GM12878 (cell line): ENCODE measurements at places on chromosomes 4 and X. TPM values are rescaled to one million over a fixed set of nuclear protein-coding genes. Genes with fewer than 3 reads are reported as not detected.

DNA sequence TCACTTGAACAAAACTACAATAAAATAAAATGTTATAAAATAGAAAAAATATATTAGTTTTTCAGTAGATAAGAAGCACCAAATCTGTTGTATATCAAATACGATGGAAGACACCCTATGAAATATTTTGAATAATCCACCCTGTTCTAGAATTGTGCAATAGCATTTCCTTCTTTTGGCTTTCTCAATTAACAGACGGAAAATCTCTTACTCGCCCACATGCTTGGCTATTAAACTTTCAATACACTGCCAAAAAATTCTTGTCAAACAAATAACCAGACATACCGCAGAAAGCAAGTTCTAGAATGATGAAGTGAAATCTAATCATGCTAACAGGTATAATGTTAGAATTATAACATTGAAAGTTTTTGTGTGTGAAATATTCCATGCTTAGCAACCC, 671.6 kb upstream of the SLIT2 start:
- H3K27ac ChIP-seq = no peak overlapping the region
- no peak for DNase-seq
- H3K36me3 ChIP-seq = no peaks in the 10 kb centered on the region

GRCh38 chrX:73563738-73564068, 706 bp downstream of the CHIC1 start:
- H3K4me1 ChIP-seq = no peaks in the 10 kb centered on the region
- no peaks in the 10 kb centered on the region for H3K36me3 ChIP-seq
- peak; percentile 11 for DNase-seq
- H3K27ac ChIP-seq = peak overlapping the region; percentile 51
- H3K27me3 ChIP-seq = no peaks in the 10 kb centered on the region
- peak overlapping the region; percentile 63 for H3K4me3 ChIP-seq

- no peak overlapping the region for H3K27ac ChIP-seq
- no peak overlapping the region for H3K4me3 ChIP-seq
- H3K27me3 ChIP-seq = no peaks in the 10 kb centered on the region
- no peaks in the 10 kb centered on the region for H3K36me3 ChIP-seq
- H3K4me1 ChIP-seq = peaks cover 11% of the 10 kb centered on the region
These were observed 36.8 kb downstream of the VSIG4 start for GRCh38 chrX:66002824-66003680.

DNA sequence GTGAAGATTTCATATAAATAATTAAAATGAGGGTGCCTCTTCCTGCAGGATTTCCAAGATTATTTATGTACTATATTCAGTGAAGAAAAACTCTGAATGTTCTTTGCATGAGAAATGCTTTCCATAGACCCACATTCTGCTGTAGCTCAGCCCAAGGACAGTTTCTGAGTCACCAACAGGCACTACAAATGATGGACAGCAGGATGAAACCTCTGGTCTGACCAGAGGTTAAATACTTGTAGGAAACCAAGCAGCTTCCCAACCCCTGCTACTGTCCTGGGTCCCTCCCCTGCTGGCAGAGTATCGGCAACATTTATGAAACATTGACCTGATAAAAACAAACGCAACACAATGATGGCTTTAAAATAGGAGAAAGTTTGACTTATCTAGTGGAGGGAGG, 73.1 kb downstream of the CXXC4 start:
- no peaks in the 10 kb centered on the region for H3K36me3 ChIP-seq
- no peaks in the 10 kb centered on the region for H3K27me3 ChIP-seq
- no peaks in the 10 kb centered on the region; the same call in 1 of the 2 replicates for H3K4me1 ChIP-seq

DNA sequence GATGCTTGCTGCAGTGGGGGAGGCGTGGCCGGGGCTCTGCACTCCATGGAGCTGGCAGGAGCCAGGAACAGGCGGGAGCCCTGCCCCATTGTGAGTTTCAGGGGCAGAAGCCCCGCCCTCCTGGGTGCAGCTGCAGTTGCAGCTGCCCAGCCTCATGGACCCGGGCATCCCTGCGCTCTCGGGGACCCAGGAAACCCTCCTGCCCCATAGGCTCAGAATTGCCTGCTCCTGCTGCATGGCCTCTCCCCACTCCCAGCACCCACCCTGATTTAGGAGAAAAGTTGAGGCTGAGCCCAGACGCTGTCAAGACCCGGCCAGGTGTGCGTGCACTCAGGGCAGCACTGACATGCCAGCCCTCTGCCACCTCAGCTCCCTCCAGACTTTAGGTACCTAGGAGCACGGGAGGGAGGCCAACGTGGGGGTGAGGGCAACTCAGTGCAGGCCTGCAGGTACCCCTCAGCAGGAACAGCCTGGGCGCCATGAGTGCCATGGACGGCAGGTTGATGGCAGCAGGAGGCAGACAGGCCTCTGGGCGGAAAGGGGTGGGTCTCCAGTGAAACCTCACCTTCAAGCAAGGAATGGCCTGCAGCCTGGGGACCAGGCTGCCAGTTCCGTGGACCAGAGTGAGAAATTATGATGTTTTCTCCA, 67.2 kb upstream of the MAGEB2 start:
- no peaks in the 10 kb centered on the region for H3K4me1 ChIP-seq
- no peak overlapping the region for H3K4me3 ChIP-seq
- H3K36me3 ChIP-seq = no peaks in the 10 kb centered on the region
- H3K27me3 ChIP-seq = no peaks in the 10 kb centered on the region
- no peak for DNase-seq

DNA sequence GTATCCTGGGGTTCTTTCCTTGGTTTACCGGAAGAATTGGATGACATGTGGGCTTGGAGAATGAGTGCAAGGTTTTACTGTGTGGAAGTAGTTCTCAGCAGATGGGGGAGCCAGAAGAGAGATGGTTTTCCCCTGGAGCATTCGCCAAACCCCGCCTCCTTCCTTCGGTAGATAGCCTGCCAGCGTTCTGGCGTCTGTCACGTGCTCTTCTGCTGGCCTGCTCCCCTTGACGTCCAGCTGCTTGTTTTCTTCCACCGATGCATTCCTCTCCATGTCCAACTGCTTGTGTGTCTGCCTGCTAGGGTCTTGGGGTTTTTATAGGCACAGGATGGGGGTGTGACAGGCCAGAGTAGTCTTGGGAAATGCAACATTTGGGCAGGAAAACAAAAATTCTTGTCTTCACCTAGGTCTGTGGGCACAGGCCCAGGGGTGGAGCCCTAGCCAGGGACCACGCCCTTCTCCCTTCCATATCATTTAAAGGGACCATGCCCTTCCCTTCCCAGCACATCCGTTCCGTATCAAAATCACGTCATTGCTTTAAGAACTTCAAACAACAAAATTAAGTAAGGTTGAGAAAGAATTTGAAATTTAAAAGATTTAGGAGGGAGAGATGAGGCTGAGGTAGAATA, 538.7 kb upstream of the SMIM31 start:
- H3K27me3 ChIP-seq = no peaks in the 10 kb centered on the region
- H3K27ac ChIP-seq = no peak overlapping the region
- no peak for DNase-seq
- no peaks in the 10 kb centered on the region for H3K36me3 ChIP-seq
- H3K4me1 ChIP-seq = no peaks in the 10 kb centered on the region
- H3K4me3 ChIP-seq = no peak overlapping the region

GRCh38 chr4:168630445-168631187, 133.8 kb downstream of the PALLD start:
- no peak overlapping the region for H3K27ac ChIP-seq
- H3K4me3 ChIP-seq = no peak overlapping the region
- H3K27me3 ChIP-seq = peaks cover 4% of the 10 kb centered on the region
- DNase-seq = no peak
- no peaks in the 10 kb centered on the region for H3K4me1 ChIP-seq

GRCh38 chrX:50691820-50692219, 122.2 kb downstream of the SHROOM4 start:
- no peaks in the 10 kb centered on the region for H3K4me1 ChIP-seq
- no peak overlapping the region for H3K27ac ChIP-seq
- H3K4me3 ChIP-seq = no peak overlapping the region
- no peaks in the 10 kb centered on the region for H3K36me3 ChIP-seq
- H3K27me3 ChIP-seq = no peaks in the 10 kb centered on the region
- DNase-seq = no peak

DNA sequence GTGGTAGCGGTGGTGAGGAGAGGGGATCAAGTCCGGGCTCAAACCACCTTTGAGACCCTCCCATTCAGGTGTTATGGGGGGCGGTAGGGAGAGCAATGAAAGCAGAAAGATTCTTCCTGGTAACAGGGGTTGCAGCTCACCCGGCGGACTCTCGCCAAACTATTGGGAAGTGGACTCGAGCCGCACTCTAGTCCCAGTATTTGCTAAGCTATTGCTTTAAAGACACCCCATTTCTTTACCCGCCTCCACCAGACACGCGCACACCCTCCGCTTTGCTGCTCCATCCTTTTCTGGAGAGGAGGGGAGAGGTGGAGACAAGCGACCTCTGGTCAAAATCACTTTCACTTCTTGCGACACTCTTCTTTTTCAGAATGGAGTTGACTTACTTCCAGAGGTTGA, 625 bp upstream of the GABRA4 start:
- no peak overlapping the region for H3K4me3 ChIP-seq
- H3K27ac ChIP-seq = no peak overlapping the region
- no peak for DNase-seq
- H3K27me3 ChIP-seq = peaks cover 9% of the 10 kb centered on the region

DNA sequence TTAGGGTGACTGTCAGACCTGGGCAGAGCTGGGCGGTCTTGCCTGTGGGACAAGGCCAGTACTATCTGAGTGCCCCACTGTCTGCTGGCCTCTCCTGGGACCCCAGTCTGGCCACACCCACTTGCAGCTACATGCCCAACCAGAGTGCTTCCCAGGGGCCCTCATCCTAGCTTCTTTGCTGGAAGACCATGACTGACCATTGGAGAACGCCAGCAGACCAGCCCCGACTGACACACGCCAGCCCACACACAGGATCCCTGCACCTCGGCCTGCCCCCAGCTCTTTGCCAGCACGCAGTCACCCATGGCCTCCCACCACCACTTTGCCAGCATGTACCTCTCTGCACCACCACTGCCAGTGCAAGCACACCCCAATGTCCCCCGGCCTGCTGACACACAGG, 585.7 kb downstream of the ZNF674 start:
- H3K4me1 ChIP-seq = no peaks in the 10 kb centered on the region
- H3K36me3 ChIP-seq = no peaks in the 10 kb centered on the region
- H3K4me3 ChIP-seq = no peak overlapping the region
- no peaks in the 10 kb centered on the region for H3K27me3 ChIP-seq

DNA sequence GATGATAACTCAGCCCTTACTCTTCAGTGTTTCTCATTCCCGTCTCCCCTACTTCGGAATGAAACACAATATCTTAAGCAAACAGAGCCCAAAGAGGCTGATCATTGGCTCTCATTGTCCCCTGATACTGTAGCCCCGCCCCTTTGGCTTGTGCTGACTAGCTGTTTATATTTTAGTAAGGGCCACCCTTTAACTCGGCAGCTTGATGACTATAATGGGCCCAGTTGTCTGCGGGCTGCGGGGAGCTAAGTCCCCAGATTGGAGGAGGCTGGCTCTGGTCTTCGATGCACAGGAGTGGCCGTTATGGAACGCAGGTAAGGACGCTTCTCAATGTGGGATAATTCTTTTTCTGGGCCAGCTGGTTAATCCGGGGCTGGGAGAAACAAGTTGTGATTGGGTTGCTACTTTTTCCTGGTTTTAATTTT, at the start of gene TRIM2:
TSS of gene TRIM2 (plus strand) at position 197 of the 425 bp plus-strand sequence. CDS start at position 285, 88 bp downstream.
- H3K4me1 ChIP-seq = 0 out of 2 replicates have a peak, but pooled peaks cover 2% of the 10 kb centered on the region
- H3K27me3 ChIP-seq = no peaks in the 10 kb centered on the region; the same call in 1 of the 2 replicates
- DNase-seq = no peak
- no peaks in the 10 kb centered on the region for H3K36me3 ChIP-seq
- no peak within 1 kb of the TSS for H3K4me3 ChIP-seq

DNA sequence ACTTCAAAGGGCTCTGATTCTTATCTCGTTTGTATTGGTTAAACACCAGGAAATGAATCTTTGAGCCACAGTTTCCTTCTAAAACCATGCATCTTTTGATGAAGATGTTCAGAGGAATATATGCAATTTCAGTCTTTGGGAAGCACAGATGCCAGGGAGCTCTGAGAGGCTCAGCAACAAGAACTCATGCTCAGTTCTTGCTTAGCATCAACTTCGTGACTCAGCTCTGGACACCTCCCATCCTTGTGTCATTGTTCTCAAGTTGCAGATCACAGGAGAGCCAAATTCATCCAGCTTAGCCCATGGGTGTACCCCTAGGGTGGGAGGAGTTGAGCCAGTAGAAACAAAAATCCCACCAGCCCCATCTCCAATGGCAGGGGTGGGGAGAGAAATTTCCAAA, 219.6 kb upstream of the MAOA start:
- no peaks in the 10 kb centered on the region for H3K36me3 ChIP-seq
- no peak overlapping the region for H3K4me3 ChIP-seq
- H3K27ac ChIP-seq = no peak overlapping the region
- DNase-seq = no peak

GRCh38 chrX:24232796-24233195, 81.1 kb downstream of the SUPT20HL2 start:
- H3K4me1 ChIP-seq = peaks cover 13% of the 10 kb centered on the region
- H3K4me3 ChIP-seq = no peak overlapping the region
- no peak overlapping the region for H3K27ac ChIP-seq
- no peaks in the 10 kb centered on the region for H3K27me3 ChIP-seq
- no peaks in the 10 kb centered on the region for H3K36me3 ChIP-seq

DNA sequence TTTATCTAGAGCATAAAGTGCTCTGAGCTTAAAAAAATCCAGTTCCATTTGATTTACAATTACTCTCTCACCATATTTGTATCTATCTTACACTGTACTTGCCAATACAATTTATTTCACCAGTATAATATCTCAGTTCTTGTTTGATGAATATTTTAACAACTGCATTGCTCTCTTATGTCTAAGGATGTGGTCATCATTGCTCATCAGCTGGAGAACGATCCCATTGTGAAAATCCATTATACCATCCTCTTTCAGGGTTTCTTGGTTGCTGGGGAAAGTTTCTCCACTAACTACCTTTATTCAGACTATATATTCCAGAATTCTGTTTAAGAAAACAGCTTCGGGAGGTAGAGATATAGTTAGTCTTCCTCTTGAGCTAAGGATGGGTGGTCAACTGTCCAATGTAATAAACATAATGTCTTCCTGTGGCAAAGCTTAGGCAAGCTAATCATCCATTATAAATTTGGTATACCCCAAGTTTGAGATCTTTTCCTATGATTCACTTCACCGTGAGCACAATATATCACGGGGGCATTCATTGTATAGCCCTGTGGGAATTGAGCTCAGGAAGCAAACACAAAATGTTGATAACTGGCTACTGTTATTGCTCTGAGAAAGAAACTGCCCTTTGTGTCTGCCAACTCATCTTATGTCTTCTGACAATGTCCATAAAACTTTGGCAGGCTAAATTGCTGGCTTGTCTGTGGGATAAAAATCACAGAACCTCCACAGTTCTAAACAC, 2361.9 kb downstream of the ARAP2 start:
- no peak for DNase-seq
- H3K4me3 ChIP-seq = no peak overlapping the region
- H3K27ac ChIP-seq = no peak overlapping the region
- H3K4me1 ChIP-seq = no peaks in the 10 kb centered on the region

- no peak for DNase-seq
- H3K36me3 ChIP-seq = no peaks in the 10 kb centered on the region
- H3K27ac ChIP-seq = no peak overlapping the region
- no peaks in the 10 kb centered on the region for H3K27me3 ChIP-seq
- H3K4me3 ChIP-seq = no peak overlapping the region
These were observed 3.4 kb upstream of the ZRSR2 start for GRCh38 chrX:15786915-15787314.

- no peak overlapping the region for H3K4me3 ChIP-seq
- no peaks in the 10 kb centered on the region for H3K4me1 ChIP-seq
- H3K27me3 ChIP-seq = no peaks in the 10 kb centered on the region
- H3K36me3 ChIP-seq = no peaks in the 10 kb centered on the region
- no peak overlapping the region for H3K27ac ChIP-seq
- no peak for DNase-seq
These were observed 10.5 kb downstream of the ARL13A start for GRCh38 chrX:100979881-100980607.

The RP2 gene
- 4.9 TPM in 2 replicates for total RNA-seq

The RADX gene
- total RNA-seq = 9.7 and 13.0 TPM in 2 replicates

The CXCL8 gene
- 0.23 and 0.43 TPM in 2 replicates for total RNA-seq

The NAT8L gene
- total RNA-seq = 0.19 and 0.31 TPM in 2 replicates

The PAGE2 gene
- total RNA-seq = not detected in 2 replicates

The NSG1 gene
- 0.10 TPM in 1 of 2 replicates, not detected in the other for total RNA-seq

The IL15 gene
- total RNA-seq = 7.0 and 8.1 TPM in 2 replicates

The P2RY4 gene
- total RNA-seq = 0.13 TPM in 1 of 2 replicates, not detected in the other
